Right ventricle myocardium superior (tissue), 1 donor: ENCODE measurements at places on chromosomes 6 and 20. TPM values are rescaled to one million over a fixed set of nuclear protein-coding genes. Genes with fewer than 3 reads are reported as not detected.
A peak's percentile ranks its signal among the peaks of the same experiment; 100 is the strongest.

Gene OPRM1
- not detected for total RNA-seq

DNA sequence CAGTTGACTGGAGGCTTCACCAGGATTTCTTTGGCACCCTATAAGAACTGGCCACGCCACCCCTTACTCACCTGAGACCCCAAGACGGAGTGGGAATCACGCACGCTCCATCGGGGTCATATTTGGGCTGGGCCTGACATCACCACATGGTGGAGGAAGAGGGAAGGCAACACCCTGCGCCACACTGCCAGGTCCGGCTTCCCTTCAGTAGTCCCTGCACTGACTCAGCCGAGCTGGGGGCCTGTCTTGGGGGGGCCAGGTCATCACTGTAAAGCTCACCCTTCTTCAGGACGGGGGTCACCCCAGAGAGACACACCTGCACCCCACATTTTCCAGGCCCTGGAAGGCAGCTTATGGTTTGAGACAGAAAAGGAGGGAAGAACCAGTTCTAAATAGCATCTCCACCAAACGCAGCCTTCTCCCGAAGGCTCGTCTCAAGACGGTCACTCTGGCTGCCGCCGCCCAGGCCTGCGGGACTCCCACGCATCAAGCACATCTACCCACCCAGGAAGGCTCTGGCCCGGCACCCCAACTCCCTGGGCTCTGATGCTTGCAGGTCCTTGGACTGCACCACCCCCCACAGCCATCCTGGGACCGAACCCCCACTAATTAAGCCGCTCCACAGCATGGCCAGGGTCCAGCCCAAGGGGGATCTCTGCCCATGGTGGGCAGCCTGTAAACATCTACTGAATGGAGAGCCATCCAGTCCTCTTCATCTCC lies 51.8 kb downstream of the GINS1 start:
- no peak for DNase-seq

GRCh38 chr6:139839506-139840156 lies 465.2 kb upstream of the CITED2 start:
- DNase-seq, result peak; percentile 46

Gene ISM1
- 1.5 TPM for total RNA-seq

DNA sequence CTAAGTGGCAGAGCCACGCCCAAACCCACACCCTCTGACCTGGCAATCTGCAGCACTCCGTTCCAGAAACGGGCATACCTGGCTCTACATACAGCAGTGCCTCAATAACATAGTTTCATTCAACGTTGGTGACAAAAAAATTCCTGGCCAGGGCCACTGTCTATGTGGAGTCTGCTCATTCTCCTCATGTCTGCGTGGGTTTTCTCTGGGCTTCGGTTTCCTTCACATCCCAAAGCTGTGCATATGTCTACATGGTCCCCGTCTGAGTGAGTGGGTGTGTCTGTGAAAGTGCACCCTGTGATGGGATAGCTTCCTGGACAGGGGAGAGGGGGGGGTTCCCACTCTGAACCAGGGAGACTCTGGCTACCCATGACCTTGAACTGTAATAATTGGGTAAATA lies 2.1 kb downstream of the KIAA0319 start:
- no peak for DNase-seq

DNA sequence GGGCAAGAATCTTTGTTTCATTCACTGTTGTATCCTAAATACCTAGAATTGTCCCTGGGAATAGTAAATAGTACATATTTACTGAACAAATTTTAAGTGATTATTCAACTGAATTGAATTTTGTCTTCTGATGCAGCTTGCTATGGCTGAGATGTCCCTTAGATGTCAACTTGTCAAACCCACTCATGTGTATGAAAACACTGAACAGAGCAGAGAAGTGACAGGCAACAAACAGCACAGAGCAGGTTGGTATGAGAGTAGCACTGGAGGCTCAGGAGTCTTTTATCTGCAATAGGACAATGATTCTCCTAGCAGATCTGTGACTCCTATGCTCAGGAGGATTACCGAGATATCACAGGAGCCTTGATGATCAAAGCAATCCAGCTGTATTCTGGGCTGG lies 540.1 kb upstream of the CHD6 start:
- no peak for DNase-seq

DNA sequence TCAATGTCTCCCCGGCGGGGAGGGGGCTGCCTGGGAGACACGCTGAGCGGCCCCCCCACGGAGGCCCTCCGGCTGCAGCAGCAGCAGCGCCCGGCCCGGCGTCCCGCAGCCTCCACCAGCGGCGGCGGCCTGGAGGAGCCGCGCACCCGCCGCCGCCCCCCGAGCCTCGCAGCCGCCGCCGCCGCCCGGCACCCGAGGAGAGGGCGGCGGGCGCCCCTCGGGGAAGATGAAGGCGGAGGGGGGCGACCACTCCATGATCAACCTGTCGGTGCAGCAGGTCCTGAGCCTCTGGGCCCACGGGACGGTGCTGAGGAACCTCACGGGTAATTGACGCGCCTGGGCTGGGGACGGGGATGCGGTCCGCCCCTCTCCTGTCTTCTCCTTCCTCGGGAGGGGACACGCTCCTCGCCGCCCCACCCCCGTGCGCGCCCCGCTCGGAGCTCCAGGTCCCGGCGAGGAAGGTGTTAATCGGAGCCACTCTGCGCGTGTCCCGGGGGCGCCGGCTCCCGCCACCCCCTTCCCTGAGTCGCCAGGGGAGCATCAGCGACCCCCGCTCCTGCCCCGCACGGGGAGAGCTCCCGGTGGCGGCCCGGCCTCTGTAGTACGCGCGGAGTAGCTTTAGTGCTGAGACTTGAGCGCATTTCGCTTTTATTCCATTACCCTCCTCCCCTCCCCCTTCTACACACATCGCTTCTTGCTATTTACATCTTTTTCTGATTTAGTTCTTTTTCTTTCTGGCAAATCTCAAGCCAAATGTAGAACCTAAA lies 686 bp downstream of the TMEM170B start:
- peak; percentile 51 for DNase-seq

GRCh38 chr20:63387917-63388316 lies 26.8 kb upstream of the CHRNA4 start:
- DNase-seq, result no peak

Gene WDR27
- 9.0 TPM for total RNA-seq

DNA sequence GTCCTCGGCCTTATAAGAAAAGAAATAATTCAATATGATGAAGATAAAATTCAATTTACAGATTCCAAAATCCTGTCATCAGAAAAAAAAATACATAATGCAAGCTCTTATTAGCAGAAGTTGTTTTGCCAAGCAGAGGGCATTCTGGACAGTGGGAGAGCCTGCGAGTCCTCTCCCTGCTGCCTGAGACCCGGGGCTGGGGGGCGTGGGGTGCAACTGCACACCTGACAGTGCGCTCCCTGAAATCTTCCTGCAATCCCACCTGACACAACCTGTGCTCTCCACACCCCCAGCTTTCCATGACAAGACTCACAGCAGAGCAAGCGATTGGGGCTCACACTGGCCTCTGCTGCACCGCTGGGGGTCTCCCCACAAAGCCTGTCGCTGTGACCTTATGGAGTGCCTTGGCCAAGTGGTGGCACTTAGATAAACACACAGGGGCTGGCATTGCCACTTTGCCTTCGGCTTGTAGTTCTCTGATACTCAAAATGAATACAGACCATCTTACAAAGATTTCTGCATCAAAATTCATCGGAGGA lies 130.3 kb upstream of the PDE10A start:
- DNase-seq, result no peak

Gene DOK5
- 2.9 TPM for total RNA-seq

GRCh38 chr6:7411328-7411727 lies 21.7 kb downstream of the RIOK1 start:
- no peak for DNase-seq

- DNase-seq, result no peak
Observed at GRCh38 chr6:108690326-108691049, 129.8 kb downstream of the FOXO3 start.

Gene LPA
- not detected for total RNA-seq

- DNase-seq, result no peak
Observed at GRCh38 chr6:43836507-43837240, 66.7 kb downstream of the VEGFA start.

GRCh38 chr6:158938811-158939254 lies 61.2 kb downstream of the RSPH3 start:
- no peak for DNase-seq

- no peak for DNase-seq
Observed at GRCh38 chr6:112979830-112980229, 632.7 kb downstream of the RFPL4B start.

Gene DLK2
- total RNA-seq, result 1.0 TPM

GRCh38 chr20:60667641-60668040 lies 584.4 kb upstream of the CDH4 start:
- no peak for DNase-seq

Gene RUNX2
- 0.24 TPM for total RNA-seq

DNA sequence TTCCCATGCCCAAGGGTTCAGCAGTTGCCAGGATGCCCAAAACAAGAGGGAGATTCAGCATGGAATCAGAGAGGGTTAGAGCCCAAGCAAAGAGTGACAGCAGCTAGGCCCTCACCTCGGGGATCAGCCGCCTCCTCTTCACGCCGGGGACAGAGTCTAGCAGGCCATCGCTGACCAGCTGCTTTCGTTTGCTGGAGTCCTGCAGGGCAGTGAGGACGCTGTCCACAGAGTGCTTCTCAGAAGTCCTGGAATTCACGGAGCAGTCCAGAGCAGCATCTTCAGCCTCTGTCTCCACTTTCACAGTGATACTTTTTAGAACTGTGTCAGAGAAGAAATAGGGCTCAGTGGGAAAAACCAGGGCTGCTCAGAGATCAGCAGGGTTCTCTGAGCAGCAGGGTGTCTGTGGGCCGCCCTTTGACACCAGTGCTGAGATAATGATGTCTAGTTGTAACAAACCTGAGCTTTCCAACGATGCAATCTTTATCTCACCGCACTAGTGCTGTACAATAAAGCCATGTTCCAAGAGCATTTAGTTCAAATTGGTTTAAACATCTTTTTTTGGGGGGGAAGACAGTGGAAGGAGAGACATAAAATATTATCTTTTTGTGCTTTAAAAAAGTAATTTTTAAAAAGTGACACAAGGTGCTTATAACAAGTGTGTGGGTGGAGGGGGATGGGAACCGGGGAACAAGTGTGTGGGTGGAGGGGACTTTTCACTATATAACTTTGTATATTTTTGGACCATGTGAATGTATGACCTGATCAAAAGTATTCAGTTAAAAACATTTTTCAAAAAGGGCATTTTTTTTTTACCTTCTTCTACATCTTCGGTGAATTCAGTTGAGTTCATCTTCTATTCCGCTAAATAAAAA lies 16.6 kb downstream of the BEND3 start:
- no peak for DNase-seq

Gene NHSL1
- 44.2 TPM for total RNA-seq

Gene LZTS3
- 18.3 TPM for total RNA-seq

GRCh38 chr20:63908008-63908682 lies 13.2 kb downstream of the DNAJC5 start:
- no peak for DNase-seq

GRCh38 chr6:167399599-167399998 lies 74.7 kb downstream of the TTLL2 start:
- DNase-seq, result no peak

DNA sequence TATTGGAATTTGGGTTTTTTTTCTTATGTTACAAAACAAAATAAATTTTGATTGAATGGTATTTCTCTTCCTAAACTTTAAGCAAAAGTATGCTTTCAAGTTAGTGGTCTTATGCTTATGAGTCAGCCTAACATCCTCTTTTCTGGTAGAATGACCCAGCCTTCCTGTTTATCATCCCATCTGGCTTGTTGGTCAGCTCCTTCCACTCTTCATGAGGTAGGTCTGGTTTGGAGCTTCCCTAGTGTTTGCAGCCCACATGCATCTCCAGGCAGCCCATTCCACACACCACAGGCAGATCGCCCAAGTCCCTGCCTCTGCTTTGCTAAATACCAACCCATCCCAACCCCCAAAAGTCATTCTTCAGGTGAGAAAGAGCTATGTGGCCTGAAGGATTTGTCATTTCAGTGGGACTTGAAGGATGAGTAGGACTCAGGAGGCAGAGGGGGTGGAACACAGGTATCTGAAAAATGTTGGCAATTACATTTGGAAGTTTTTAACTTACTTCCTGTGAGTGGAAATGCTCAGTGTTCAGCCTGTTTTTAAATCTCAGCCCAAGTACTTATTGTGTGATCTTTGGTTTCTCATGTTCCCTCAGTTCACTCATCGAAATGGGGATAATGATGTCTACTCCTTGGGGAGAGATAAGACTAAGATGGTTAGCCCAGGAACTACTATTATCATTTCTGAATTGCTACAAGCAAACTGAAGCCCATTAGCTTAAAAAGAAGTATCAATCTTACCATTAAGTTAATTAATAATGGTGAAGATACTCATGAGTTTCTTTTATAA lies 294.0 kb downstream of the ADGB start:
- no peak for DNase-seq

Gene CFAP61
- 36.9 TPM for total RNA-seq

DNA sequence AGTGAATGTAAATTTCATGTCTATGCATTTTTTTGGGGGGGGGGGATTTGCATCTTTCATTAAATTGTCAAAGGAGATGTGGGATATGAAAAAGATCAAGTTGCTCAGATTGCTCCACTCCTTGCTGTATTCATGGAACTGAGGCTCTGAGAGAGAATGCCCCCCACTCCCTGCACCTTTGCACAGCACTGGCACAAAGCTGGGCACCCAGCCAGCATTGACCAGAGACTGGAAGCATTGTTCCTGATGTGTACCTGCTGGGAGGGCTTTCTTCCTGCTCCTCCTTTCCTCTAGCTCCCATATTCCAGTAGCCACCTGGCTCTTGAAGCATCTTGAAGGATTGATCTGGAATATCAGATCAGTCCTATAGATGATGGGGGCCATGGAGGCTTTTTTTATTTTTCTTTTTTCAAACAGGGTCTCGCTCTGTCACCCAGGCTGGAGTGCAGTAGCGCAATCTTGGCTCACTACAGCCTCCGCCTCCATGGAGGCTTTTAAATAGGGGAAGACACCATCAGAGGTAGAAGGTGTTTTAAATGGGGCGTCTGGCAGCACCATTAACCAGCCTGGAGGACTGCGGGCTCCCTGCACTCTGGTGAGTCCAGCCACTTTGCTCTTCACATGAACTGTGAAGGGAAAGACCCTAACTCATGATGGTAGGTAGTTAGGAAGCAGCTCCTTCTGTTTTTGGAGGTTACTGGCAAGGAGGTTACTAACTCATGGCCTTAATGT lies 10.9 kb downstream of the DUSP15 start:
- DNase-seq, result no peak

DNA sequence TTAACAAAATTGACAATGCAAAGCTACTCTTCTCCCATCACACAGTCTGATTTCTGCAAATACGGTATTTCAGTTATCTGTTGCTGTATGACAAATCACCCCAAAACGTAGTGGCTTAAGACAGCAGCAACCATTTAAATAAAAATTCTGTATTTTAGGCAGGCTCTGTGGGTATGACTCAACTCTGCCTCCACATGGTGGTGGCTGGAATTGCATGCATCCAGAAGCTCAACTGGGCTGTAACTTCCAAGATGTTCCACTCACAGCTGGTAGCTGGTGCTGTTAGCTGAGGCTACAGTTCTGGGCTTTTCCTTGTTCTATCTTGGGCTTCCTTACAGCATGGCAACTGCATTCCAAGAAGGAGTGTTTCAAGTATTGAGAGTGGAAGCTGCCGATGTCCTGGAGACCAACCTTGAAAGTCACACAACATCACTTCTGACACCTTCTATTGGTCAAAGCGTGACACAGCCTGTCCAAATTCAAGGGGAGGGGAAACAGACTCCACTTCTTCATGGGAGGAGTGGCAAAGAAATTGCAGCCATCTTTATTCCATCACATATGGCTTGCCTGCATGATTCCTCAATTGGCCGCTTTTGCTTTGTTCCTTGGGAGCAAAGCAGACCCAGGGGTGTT lies 39.7 kb upstream of the TULP1 start:
- DNase-seq, result no peak

Gene NKAIN2
- 0.22 TPM for total RNA-seq

Gene POU5F1
- total RNA-seq, result 0.94 TPM

Gene EYS
- total RNA-seq, result not detected
